ENCODE measurements at places on chromosomes 6 and 20.

DNA sequence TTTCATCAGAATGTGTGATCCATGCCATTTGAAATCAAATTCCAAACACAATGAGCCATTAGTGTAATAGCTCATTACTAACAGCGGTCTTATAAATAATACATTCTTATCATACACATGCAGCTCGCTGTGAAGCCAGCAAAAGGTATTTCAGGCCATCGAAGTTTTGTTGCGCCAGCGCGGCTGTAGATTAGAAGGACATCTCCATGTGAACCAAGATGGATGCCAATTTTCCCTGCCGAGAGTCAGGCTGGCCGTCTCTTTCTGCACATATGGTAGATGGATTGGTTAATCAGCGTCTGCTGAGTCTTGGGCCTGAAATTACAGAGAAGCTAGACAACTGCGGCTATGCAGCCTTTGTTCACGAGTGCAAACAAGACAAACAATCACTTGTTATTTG, 44.1 kb downstream of the CFAP61 start:
- no peak for DNase-seq

DNA sequence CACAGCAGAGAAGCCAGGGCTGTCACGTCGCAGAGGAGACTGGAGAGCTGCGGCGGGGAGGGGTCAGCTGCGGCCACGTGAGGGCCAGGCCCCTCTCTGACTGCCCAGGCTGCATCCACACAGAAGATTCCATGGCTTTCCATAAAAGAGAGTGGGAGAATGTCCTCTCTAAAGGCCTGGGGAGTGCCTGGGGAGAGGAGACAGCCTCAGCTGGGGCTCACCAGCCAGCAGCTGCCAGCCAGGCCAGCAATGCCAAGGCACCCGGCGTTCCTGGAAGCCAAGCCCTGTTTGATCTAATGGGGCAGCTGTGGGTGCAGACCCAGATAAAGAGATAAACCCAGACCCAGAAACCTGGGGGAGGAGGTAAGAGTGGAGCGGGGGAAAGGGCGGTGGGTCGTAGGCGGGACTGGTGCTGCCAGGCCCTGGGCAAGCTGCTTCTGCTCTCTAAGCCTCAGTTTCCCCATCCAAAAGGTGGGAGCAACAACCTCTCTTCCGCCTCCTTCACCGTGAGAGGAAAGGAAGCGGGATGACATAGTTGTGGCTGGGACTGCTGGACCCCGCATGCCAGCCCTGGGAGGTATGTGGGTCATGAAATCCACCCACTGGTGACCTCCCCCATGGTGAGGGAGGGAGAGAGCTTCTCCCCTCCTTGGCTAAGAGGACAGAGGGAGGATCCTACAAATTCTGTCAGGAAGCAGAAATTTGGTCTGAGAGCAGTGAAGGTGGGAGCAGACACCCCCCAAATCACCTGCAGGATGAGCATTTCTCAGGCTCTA, 3.1 kb upstream of the OSBPL2 start:
- DNase-seq, result no peak

DNA sequence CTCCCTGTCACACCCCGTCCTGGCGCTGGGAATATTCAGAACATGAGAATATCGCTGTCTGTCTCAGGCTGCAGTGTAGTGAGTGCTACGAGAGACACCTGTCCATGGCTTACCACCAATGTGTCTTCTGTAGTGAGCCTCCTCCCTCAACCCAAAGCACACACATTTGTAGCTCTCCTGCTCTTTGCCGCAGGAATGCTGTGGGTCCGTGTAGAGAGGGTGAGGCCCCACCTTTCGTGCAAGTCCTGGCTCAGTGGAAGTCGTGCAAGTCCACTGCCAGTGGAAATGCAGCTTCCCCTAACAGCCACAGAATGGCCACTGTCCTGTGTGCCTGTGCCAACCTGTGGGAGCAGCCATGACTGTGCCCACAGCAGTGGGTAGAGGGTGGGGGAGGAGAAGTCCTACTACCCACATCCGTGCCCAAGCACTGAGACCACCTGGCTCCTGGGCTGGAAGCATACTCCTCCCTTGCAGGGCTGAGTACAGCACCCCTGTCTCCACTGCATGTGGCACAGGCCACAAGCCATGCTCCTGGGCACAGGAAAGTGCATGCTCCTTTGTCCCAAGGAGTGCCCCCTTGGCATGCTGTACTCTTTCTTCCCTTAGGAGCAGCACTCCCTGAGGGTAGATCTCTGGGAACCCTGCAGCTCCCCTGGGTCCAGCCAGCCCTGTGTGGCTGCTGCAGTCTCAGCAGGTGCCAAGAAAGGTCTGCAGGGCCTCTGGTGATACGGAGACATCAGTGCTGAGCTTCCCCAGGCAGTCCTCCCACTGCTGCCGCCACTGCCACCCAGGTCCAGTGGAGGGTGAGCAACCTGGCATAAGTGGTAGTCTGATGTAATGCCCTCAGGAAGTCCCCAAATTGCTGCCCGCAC, 28.0 kb downstream of the IGF2R start:
- DNase-seq, result no peak

DNA sequence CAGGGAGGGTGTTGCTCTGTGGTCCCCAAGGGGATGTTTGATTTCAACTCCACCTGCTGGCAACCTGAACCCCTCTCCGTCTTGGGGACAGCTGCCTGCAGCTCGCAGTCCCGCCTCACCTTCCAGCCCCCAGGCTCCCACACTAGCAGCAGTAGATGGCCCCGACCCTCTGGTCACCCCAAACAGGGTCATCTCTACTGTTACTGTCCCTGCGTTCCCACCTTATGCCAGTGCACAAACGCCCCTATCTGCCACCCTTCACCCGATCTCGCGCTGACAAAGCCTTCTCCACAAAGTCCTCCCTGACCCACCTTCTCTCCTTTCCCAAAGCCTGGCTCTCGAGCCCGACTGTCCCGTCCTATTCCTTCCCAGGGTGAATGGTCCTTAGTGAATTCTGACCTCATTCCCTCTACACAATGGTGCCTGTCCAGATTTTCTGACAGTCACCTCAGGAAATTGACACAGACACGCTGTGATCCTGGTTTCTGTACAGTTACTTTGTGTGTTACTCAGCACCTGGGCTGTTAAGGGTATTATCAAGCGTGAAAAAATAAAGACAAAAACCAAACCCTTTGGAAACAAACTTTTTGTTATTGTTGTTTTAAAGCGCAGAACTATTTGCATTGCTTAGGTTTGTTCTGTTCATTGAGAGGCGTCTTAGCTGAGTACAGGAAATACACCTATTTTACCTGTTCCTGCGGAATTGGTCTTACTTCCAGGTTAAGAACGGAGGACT, 728 bp downstream of the FUT9 start:
- no peak for DNase-seq

- no peak for DNase-seq
Measured at GRCh38 chr20:57440678-57441509, 49.7 kb downstream of the RBM38 start.

DNA sequence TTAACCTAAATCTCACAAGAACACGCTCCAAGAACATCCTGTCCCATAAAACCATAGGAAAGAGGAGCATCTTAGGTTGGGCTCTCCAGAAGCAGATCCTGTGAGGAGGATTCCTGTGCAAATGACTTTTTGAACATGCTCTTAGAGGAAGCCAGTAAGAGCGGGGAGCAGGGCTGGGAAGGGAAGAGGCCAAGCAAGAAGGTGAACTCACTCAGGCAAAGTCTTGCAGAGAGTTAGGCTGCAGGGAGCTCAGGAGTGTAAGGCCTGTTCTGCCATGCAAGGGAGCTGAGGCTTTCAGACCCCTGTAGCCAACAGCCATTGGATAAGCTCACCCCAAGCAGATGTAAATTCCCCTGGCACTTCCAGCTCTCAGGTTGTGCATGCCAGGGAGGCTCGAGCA, 63.6 kb upstream of the LY86 start:
- DNase-seq, result no peak

- no peak for DNase-seq
Measured at GRCh38 chr20:13028001-13028400, 19.2 kb downstream of the SPTLC3 start.

DNA sequence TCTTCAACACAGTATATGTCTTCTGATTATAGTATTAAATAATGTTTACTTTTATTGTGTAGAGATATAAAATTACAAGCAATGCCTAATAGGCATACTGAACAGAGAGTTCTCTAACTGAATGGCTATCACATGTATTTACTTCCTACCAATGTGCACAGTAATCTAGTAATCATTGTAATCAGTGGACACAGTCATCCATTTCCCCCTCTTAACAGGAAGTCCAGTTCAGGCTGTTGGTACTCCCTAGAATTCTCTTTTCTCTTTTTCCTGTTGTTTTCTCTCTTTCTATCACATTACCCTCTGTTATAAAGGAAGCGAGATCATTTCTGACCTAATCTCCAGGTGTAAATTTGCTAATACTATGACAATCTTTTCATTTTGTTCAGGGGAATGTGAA, 172.5 kb downstream of the HTR1B start:
- no peak for DNase-seq

GRCh38 chr6:127267646-127268625, 1.3 kb downstream of the RNF146 start:
- DNase-seq, result no peak

GRCh38 chr20:23228912-23229311, 121.7 kb upstream of the NXT1 start:
- DNase-seq, result no peak

GRCh38 chr6:128731249-128732165, 151.4 kb upstream of the LAMA2 start:
- no peak for DNase-seq

- no peak for DNase-seq
Measured at GRCh38 chr20:8547035-8547650, 415.1 kb downstream of the PLCB1 start.

All from activated naive CD8-positive, alpha-beta T cell treated with anti-CD3 and anti-CD28 coated beads, Interleukin-2, amount 50 U/mL, for 24 hours (primary cell).